ENCODE measurements at places on chromosomes 7 and 10.

- DNase-seq = no peak
These were observed 458 bp downstream of the COX15 start for GRCh38 chr10:99731306-99732032.

GRCh38 chr7:34675749-34676374, 17.8 kb downstream of the NPSR1 start:
- DNase-seq = no peak

- DNase-seq = no peak
These were observed 188.4 kb downstream of the PPP1R3A start for GRCh38 chr7:113730309-113730955.

GRCh38 chr10:59812519-59813122, 59.4 kb upstream of the MRLN start:
- no peak for DNase-seq

- DNase-seq = no peak
These were observed 50.1 kb upstream of the CAV2 start for GRCh38 chr7:116449441-116449840.

DNA sequence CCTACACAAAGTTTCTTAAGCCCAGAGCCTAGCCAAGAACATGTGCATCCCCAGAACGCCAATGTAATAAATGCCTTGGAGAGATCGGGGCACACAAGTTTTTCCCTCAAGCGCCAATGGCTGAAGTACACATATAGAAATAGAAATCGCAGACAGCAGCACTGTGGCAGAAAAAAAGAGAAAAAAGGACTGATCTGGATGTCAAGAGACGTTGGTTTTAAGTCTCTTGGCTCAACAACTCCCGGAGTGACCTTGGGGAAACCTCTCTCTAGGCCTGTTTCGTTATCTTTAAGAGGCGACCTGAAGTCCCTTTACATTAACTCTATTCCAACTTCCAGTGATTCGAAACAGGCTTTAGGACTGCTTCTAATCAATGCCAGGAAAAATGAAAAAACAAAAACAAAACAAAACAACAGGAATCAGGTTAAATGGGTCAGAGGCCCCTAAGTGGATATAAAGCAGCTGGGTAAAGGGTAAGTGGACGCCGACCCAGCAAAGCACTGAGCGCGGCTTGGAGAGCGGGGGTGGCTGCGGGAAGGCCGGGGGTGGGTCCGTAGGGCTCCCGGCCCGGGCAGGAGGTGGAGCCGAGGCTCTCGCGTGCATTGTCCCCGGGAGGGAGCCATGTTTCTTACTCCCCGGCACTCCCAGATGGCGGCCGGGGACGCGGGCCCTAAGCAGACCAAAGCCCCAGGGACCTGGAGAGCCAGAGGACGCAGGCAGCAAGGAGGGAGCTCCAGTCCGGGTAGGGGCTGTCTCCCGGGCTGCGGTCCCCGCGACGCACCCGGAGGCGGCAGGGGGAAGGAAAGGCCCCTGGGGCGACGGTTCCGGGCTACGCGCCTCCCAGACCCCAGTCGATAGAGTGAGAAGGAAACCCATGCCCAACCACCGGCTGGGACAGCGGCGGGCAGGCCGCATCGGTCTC, 757 bp downstream of the EIF3A start:
- peak; percentile 21 for DNase-seq

GRCh38 chr7:105448181-105448580, 59.5 kb upstream of the SRPK2 start:
- DNase-seq = no peak

DNA sequence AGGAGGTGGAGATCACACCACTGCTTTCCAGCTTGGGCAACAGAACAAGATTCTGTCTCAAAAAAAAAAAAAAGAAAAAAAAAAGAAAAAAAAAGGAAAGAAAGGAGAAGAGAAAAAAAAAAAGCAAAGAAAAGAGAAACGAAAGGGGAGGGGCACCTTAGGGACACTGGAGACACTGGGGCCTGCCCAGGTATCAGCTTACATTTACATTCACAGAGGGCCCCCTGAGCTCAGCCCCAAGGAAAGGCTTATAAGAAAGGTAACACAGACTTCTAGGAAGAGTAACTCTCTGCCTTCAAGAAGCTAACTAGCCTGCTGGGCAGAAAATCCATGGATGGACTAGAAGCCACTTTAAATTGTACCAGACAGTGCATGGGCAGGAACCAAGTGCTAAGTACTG, 108.8 kb downstream of the NPY start:
- no peak for DNase-seq

- DNase-seq = no peak
These were observed 66.6 kb downstream of the MAGI2 start for GRCh38 chr7:79386688-79387422.

GRCh38 chr7:101736084-101736483, 81.3 kb upstream of the CUX1 start:
- DNase-seq = no peak

- no peak for DNase-seq
These were observed 114.2 kb upstream of the DGKB start for GRCh38 chr7:15016766-15017165.

DNA sequence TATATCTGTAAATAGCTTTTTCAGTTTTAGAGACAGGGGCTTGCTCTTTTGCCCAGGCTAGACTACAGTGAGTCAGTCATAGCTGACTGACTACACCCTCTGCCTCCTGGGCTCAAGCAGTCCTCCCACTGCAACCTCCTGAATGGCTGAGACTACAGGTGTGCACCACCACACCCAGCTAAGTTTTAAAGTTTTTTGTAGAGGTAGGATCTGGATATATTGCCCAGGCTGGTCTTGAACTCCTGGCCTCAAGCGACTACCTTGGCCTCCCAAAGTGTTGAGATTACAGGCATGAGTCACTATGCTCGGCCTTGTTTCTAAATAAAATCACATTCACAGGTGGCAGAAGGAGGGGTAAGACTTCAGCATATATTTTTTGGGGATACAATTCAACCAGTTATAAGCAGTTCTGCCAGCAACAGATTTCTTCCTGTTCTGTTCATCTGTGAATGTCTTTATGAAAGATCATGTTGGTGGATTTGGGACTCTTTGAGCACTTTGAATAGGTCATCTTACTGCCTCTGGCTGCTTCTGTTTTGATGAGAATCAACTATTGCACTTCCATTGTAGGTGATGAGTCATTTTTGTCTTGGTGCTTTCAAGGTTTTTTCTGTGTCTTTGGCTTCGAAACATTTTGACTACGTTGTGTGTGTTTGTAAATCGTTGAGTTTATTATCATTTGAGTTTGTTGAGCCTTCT, 15.7 kb downstream of the RBM33 start:
- DNase-seq = no peak
